ENCODE measurements at places on chromosomes 11 and 22. TPM values are rescaled to one million over a fixed set of nuclear protein-coding genes. Genes with fewer than 3 reads are reported as not detected.

DNA sequence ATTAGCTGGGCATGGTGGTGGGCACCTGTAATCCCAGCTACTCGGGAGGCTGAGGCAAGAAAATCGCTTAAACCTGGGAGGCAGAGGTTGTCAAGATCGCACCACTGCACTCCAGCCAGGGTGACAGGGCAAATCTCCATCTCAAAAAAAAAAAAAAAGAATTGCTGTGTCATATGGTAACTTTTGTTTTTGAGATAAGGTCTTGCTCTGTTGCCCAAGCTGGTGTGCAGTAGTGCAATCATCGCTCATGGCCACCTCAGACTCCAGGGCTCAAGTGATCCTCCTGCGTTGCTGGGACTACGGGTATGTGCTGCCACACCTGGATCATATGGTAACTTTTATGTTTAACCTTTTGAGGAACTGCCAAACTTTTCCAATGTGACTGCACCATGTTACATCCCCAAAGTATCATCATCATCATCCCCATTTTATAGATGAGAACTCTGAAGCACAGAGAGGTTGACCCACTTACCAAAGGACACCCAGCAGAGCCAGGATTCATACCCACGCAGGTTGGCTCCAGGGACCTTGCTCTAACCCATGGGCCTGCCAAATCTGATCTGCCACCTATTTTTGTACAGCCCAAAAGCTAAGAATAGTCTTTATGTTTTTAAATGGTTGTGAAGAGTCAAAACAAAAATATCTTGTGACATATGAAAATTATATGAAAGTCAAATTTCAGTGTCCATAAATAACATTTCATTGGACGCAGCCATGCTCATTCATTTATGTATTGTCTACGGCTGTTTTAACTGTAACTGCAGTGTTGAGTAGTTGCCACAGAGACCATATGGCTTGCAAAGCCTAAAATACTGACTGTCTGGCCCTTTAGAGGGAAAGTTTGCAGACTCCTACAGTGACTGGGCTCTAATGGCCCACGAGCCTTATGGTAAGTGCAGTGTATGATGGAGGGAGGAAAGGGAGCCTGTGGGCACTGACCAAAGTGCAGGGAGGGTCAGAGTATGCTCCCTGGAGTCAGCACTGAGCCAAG is 45.3 kb downstream of the GDPD5 start:
- no peak for DNase-seq
- no peaks in the 10 kb centered on the region for H3K27me3 ChIP-seq
- H3K4me3 ChIP-seq = no peak overlapping the region
- no peaks in the 10 kb centered on the region for H3K4me1 ChIP-seq
- H3K27ac ChIP-seq = no peak overlapping the region
- H3K36me3 ChIP-seq = no peaks in the 10 kb centered on the region

THY1 gene
- total RNA-seq = not detected

DNA sequence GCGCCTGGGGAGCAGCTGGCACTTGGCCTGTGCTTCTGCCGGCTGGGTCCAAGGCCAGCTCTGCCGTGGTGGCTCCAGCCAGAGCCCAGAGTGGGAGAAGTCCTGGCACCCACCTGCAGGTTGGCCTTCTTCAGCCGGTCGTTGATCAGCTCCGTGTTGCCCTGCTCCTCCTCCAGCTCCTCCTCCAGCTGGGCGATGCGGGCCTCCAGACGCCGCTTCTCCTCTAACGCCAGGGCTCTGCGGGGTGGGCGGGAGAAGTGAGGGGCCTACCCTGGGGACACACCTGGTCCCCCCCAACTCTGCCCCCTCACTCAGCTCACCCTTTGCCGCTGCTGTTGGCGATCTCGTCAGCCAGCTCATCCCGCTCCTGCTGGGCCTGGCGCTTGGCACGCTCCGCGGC is 32.6 kb downstream of the APOL1 start:
- no peak overlapping the region for H3K4me3 ChIP-seq
- no peak overlapping the region for H3K27ac ChIP-seq
- peaks cover 45% of the 10 kb centered on the region for H3K36me3 ChIP-seq
- DNase-seq = no peak
- no peaks in the 10 kb centered on the region for H3K4me1 ChIP-seq

MICAL3 gene
- total RNA-seq = 27.4 TPM

- H3K4me3 ChIP-seq = no peak overlapping the region
- H3K27me3 ChIP-seq = peaks cover 8% of the 10 kb centered on the region
- DNase-seq = no peak
- no peak overlapping the region for H3K27ac ChIP-seq
- peaks cover 2% of the 10 kb centered on the region for H3K4me1 ChIP-seq
- no peaks in the 10 kb centered on the region for H3K36me3 ChIP-seq
Measured at GRCh38 chr11:57487920-57488659, 27.4 kb downstream of the SLC43A1 start.

- H3K27ac ChIP-seq = no peak overlapping the region
- no peaks in the 10 kb centered on the region for H3K36me3 ChIP-seq
- H3K4me1 ChIP-seq = peaks cover 14% of the 10 kb centered on the region
Measured at GRCh38 chr22:49543876-49544275, 283.8 kb downstream of the BRD1 start.

GRCh38 chr11:102420547-102420946 is 32.0 kb downstream of the TMEM123 start:
- H3K4me1 ChIP-seq = no peaks in the 10 kb centered on the region
- H3K36me3 ChIP-seq = 0 out of 2 replicates have a peak, but pooled peaks cover 7% of the 10 kb centered on the region
- DNase-seq = no peak
- no peak overlapping the region for H3K27ac ChIP-seq
- H3K27me3 ChIP-seq = no peaks in the 10 kb centered on the region

RIC3 gene
- total RNA-seq = not detected

- H3K4me3 ChIP-seq = no peak overlapping the region
- H3K4me1 ChIP-seq = peaks cover 27% of the 10 kb centered on the region
- H3K27me3 ChIP-seq = no peaks in the 10 kb centered on the region
Measured at GRCh38 chr22:32985899-32986765, 72.0 kb downstream of the SYN3 start.
